C1 segment of cervical spinal cord (tissue), 14 donors: ENCODE measurements at places on chromosomes 7 and 10.
A peak's percentile ranks its signal among the peaks of the same experiment; 100 is the strongest.

- DNase-seq = no peak
Observed at GRCh38 chr10:131435232-131435631, 123.7 kb upstream of the TCERG1L start.

- DNase-seq = no peak
Observed at GRCh38 chr10:17781856-17782255, 27.3 kb upstream of the MRC1 start.

DNA sequence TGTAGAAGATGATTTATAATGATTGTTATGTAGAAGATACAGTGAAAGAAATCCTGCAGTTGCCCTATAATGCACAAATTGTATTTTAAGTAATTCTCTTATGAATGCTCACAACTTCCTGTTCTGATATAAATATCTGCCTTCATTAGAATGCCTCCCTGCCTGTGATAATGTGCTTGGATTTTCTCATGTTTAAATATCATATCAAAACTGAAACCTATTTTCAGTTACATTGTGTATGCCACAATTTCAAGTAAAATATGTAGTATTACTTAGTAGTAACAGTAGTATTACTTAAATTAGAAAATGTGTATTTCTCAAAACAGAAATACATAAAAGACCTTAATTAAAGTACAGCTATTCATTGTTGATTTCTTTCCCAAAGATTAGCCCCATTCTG lies 41.1 kb upstream of the TFEC start:
- no peak for DNase-seq

- no peak for DNase-seq
Observed at GRCh38 chr7:156703209-156703608, 62.6 kb downstream of the RNF32 start.

- DNase-seq = no peak
Observed at GRCh38 chr7:99409192-99409572, 413 bp downstream of the BUD31 start.

- no peak for DNase-seq
Observed at GRCh38 chr10:71031026-71031425, 142.7 kb upstream of the PCBD1 start.

DNA sequence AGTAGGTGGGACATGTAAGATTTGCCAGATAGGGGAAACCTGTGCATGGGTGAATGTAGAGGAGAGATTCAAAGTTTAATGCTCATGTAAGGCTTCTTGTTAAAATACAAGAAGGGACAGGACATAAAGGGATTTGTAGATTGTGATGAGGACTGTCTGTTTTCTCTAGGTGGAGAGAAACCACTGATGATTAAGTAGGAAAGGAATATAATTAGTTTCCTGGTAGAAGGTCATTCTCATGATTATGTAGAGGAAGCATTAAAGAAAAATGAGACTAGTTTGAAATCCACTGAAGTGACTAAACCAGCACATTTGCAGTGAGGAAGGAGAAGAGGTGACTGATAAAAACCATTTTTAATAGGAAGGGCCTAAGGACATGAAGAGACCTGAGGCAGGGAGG lies 19.6 kb upstream of the MACC1 start:
- DNase-seq = no peak

DNA sequence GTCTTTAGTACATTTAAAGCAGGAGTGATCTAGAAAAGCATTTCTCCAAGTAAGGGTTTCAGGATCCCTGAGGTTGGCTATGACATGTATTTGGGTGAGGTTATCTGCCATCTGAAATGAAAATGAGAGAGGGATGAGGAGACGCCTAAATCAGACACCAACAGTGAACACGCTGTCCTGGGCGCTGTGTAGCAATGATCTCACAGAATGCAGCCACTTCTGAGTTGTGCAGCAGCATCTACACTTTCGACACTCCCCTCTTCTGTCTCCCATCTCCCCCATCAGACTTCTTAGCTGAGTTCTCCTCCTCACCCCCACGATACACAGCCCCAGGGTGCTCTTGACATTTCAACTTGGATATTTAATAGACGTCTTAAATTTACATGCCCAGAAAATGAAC lies 95.4 kb downstream of the SVIL start:
- no peak for DNase-seq

- no peak for DNase-seq
Observed at GRCh38 chr7:103764901-103765300, 224.6 kb downstream of the RELN start.

- DNase-seq = no peak
Observed at GRCh38 chr10:132696204-132696603, 89.7 kb downstream of the NKX6-2 start.

DNA sequence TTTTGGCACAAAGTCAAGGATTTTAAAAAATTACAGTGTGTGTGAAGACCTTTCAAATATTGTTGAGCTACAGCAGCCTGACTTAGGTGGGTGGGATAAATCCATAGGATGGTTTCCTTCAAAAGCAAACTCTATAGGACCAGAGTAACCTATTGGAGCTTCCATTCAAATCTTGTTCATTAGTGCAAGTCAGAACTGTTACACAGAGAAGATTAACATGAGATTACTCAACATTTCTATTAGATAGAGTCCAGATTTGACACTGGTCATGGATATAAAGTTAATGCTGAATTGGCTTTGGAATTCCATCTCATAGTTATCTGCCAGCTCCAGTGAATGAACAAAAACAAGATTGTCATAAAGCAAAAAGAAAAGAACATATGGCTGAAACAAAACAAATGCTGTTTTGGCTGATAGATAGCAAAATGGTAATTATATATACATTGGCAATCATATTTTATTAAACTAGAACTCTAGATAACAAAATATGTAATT lies 129.6 kb upstream of the SEMA3A start:
- DNase-seq = no peak

DNA sequence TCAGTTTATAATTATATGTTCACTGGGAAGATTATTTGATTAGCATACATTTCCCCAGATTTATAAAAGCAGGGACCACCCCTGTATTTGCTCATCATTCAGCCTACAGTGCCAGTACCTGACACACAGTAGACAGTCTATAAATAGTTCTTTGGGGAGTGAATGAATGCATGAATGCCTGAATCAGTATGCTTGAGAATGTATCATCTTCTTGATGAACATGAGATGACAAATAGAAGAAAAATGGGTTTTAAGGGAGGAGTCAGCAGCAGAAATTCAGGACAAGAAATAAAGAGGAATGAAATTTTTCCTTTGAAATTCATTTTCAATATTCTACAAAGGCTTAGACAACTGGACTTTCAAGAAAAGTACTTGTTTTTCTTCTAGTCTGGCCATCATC lies 295.8 kb upstream of the LRRTM3 start:
- DNase-seq = no peak

DNA sequence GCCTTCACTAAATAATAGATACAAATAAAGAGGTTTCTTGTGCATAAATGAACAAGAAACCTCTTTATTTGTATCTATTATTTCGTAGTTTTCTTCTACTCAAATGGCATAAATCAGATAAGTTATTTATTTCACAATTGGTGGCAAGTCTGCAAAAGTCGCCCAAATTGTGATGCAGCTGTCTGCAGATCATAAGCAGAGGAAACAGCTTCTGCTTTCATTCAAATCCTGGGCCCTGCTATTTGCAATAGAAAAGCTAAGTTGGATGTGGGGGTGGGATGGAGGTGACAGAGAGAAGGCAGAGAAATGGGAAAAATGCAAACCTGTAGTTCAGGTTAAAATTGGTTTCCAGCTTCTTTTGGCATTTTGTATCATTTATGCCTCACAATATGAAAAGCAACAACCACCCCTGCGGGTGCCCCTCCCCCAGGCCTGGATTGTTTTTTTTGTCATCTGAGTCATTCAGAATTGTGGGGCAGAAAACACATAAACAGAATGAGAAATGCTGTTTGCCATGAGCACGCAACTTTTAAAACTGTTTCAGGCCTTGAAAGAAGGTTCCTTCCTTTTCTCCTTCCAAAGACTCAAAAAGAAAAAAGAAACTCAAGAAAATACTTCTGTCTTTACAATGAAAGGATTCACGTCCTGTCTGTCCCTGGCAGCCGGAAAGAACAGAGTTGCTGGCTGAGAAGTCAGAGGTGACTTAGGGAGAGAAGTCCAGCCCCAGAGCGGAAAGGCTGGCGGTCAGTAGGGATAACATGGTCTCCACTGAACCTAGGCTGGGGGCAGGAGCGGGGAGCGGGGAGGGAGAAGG lies 132.9 kb downstream of the BAMBI start:
- DNase-seq = no peak

DNA sequence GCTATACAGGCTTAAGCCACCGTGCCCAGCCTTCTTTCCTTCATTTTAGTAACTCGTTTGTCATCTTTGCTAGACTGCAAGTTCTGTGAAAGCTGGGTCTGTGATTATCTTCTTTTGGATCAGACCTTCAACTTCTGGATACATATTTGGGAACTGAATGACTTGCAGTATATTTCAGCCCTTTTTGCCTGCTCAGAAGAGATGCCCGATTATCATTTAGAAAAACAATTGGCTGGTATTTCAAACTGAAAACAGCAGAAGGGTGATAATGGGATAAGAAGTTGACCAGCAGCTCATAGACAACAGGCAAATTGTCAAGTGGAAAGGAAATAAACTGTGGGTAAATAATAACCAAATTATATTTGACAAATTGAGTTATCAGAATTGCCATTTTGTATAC lies 14.6 kb downstream of the RSBN1L start:
- no peak for DNase-seq

DNA sequence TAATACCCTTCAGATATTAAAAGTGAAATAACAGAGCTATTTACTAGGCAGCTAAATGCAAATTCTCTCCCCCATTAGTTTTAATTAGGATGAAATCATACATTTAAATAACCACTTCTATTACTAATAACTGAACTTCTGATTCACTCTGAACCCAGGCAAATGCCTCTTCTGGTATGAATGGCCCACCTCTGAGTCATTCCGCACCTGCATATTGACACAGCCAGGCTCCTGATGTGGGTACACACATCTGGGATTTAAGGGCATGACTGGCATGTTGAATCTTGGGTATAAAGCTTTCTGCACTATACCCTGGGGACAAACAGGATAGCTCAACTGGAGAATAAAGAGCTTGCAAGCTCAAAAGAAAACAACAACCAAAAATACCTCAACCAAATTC lies 140.9 kb downstream of the AUTS2 start:
- no peak for DNase-seq

DNA sequence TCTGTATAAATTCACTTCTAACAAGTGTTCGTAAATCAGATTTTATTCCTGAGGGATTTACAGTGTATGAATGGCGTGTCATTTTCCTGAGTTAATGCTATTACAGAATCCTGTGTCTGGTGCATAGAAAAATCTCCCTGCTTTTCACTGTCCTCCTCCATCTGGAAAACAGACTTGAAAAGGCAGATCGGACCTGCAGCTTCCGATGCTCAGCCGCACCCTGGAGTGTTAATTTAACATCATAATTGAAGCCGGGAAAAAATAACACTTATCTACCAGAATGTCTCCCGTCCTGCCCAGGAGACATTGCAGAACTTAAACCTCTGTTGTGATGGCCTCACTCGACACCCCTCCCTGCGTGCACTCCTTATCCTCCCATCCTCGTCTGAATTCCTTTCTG lies 442.1 kb upstream of the FOXK1 start:
- DNase-seq = no peak

DNA sequence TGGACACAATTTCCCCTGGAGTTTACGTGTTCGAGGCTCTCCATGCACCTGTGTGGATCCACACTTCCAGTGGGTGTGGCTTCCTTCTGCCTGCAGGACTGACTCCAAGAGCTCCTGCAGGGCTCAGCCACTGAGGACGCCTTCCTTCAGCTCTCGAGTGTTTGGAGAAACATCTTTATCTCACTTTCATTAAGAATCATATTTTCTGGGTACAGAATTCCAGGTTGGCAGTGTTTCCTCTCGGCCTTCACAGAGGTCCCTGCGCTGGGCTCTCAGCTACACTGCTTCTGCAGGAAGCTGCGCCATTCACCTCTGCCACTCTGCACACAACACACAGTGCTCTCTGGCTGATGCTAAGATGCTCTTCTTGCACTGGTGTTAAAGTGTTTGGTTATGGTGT lies 69.9 kb upstream of the NKX6-2 start:
- DNase-seq = no peak

- no peak for DNase-seq
Observed at GRCh38 chr10:6364893-6365292, 162.2 kb downstream of the PFKFB3 start.

- no peak for DNase-seq
Observed at GRCh38 chr10:101744267-101744666, 31.6 kb downstream of the FGF8 start.

DNA sequence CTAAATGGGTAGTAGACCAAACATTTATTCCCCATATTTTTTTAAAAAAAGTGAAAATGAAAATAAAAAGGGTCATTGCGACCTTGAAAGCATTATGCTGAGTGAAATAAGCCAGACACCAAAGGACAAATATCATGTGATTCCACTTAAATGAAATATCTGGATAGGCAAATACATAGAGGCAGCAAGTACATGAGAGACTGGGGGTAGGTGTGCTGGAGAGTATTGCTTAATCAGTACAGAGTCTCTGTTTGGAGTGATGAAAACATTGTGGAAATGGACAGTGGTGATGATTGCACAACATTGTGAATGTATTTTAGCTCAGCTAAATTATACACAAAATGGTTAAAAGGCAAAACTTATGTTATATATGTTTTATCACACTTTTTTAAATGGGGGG lies 169.4 kb downstream of the AKR1D1 start:
- no peak for DNase-seq

GRCh38 chr10:75430000-75430763 lies 1.2 kb upstream of the LRMDA start:
- peak; percentile 36 for DNase-seq

GRCh38 chr10:34687434-34688210 lies 127.5 kb downstream of the PARD3 start:
- no peak for DNase-seq

- DNase-seq = no peak
Observed at GRCh38 chr7:35695473-35695850, 527 bp upstream of the HERPUD2 start.

GRCh38 chr7:89623018-89623672 lies 531.1 kb upstream of the STEAP1 start:
- peak; percentile 3 for DNase-seq

GRCh38 chr10:36182179-36182566 lies 540.1 kb upstream of the FZD8 start:
- DNase-seq = no peak

DNA sequence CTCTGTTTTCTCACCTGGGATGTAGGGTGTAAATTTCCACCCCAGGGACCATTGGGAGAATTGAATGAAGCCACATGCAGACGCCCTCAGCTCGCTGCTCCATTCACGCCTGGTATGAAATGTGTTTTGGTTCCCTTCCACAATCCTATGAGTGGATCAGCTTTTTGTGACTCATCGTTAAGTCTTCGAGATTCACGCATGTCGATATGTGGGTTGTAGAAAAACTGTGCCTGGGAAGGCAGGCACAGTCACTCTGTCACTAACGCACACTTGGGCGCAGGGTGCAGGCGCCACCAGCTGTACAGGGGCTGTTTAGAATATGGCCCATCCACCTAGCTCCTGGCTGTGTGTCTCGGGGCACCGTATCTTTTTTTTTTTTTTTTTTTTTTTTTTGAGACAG lies 64.2 kb upstream of the SH2B2 start:
- DNase-seq = no peak
